ENCODE measurements at places on chromosomes 7 and 10.

GRCh38 chr7:66336760-66337159, 131.6 kb downstream of the TPST1 start:
- no peak for DNase-seq

DNA sequence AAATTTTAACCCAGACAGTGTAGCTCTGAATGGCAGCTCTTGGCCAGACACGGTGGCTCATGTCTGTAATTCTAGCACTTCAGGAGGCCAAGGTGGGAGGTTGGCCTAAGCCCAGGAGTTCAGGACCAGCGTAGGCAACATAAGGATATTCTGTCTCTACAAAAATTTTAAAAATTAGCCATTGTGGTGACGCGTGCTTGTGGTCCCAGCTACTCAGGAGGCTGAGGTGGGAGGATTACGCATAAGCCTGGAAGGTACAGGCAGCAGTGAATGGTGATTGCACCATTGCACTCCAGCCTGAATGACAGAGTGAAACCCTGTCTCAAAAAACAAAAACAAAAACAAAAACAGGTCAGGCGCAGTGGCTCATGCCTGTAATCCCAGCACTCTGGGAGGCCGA, 50.0 kb downstream of the SUFU start:
- DNase-seq, result no peak

DNA sequence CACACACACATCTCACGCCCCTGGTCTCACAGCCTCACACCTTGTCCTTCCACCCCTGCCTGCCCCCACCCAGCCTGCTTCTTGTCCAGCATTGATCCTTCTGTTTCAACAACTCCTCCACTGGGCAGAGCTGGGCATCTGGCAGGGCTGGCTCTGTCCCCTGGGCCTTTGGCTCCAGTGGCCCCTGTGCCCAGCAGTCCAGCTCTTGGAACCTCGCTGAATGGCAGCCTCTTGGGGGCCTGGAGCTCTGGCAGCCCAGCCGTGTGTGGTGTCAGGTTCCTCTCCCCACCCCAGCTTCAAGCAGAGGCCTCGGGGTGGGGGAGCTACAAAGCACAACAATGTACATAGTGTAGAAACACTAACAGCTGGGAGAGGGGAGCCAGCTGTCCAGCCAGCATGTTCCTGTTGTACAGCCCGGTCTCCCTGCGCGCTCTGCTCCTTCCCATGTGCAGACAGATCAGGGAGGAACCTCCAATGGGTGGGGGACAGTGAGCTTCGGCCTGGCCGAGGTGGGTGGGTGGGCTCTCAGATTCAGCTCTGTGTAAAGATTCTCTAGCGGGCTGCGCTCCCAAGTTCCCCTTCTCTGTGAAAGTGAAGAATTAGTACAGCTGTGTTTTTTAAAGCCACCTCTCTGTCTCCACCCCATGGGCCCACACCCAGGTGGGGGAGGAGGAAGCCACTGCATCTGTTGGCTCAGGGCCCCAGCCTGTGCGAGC, 19.4 kb downstream of the ZMIZ2 start:
- DNase-seq, result no peak

GRCh38 chr7:107945332-107945731, 54.3 kb downstream of the DLD start:
- no peak for DNase-seq

DNA sequence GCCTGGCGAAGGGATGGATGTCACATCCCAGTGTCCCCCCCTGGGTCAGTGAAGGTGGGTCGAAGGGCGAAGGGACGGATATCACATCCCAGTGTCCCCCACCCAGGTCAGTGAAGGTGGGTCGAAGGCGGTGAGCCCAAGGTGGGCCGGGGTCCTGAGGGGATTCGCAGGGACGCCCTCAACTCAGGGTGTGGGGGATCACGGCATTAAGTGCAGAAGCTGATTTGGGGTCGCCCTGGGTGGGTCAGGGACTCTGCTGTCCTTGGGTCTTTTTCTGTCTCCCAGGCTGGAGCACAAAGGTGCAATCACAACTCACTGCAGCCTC, 21.9 kb downstream of the ADAP1 start:
- DNase-seq, result no peak

DNA sequence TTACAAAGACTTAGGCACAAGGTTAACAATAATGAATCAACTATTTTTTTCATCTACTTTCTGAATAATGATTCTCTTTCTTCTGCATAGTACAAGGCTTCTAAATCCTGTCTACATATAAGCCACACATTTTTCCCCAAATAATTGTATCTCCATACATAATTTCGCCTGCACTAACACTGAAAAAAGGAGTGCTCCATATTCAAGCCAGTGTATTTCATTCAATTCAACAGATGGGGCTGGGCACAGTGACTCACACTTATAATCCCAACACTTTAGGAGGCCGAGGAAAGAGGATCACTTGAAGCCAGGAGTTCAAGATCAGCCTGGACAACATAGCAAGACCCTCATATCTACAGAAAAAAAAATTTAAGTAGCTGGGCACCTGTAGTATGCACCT, 86.0 kb upstream of the ZNF800 start:
- DNase-seq, result no peak

Measured in effector memory CD4-positive, alpha-beta T cell (primary cell).